ENCODE measurements at places on chromosomes 3 and 15.

- DNase-seq, result no peak
These were observed 4.6 kb upstream of the KCTD6 start for GRCh38 chr3:58487140-58487886.

DNA sequence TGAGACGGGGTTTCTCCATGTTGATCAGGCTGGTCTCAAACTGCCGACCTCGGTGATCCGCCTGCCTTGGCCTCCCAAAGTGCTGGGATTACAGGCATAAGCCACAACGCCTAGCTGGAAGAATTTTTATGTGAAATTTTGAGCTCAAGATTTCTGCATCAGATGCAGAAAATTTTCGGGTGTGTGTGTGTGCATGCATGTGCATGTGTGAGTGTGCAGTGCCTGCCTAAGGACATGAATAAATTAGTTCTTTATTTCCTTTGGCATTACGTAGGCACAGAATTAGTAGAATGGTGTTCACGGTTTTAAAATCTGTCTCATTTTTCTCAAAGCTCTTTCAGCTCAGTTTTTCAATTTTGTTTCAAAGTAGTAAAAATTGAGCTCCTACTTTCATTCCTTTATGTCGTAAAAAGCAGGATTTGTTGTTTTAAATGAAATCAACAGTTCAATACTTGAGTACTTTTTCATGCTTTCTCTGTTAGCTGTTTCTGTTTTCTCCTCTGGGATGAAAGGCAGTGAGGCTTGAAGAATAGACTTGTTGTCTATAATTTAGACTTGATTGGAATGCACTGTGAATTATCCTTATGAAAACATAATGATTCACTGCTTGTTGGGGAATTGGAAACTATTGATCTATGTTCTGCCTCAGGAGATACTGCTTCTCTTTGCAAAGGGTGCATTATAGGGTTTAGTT lies 23.3 kb upstream of the RAB11A start:
- DNase-seq, result no peak

DNA sequence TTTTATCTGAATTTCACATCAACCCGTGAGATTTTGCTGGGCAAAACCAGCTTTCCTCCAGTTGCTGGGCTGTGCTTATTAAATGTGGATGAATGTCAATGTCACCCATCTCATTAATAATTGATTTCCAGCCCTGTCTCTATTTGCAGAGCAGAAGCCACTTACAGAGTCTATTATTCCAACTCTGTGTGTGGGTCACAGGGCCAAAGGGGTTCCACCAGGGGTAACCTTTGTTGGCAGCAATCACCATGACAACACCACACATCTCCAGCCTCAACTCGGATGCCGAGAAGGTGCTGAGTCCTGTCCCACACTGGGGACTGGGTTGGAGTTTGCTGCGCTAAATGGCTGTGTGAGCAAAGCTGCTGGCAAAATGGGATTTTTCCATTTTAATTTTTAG lies 51.1 kb upstream of the WNT5A start:
- DNase-seq, result no peak

DNA sequence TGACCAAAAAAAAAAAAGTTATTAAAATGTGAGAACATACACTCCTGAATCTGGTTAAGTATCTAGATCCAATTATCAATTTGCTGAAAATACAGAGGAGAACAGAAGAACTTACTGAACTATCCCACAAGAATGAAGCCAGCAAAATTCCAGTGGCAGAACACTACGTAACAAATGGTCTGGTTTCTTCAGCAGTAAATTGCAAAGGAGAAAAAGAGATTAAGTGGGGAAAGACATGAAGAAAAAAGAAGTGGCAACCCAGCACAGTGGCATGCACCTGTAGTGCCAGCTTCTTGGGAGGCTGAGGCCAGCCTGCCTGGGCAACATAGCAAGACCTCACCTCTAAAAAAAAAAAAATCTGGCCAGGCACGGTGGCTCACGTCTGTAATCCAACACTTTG lies 62.1 kb downstream of the LHFPL4 start:
- DNase-seq, result no peak

- DNase-seq, result no peak
These were observed 8.1 kb downstream of the CAV3 start for GRCh38 chr3:8741581-8742261.

DNA sequence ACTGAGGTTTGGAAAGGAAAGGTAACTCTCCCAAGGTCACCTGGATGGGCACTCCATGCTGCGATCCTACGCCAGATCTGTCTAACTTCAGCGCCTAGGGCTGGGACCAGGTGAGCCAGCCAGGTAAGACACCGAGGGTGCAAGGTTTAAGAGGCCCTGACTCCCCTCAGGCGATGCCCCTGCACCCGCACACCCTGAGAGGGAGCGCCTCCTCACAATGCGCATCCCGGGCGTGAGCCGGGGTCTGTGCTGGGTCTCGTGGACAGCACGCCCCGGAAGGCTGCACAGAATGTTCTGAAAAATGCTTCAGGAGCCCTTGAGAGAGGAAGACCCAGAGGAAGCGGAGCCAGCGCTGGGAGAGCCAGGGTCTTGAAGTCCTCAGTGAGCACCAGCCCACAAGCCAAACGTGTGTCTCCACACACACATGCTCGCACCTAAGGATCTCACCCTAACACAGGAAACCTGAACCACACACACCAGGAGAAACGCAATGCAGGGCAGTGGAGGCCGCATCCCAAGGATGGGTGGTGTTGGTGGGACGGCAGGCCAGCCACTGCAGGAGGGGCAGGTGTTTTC lies 142.0 kb downstream of the ADAMTS17 start:
- DNase-seq, result no peak

DNA sequence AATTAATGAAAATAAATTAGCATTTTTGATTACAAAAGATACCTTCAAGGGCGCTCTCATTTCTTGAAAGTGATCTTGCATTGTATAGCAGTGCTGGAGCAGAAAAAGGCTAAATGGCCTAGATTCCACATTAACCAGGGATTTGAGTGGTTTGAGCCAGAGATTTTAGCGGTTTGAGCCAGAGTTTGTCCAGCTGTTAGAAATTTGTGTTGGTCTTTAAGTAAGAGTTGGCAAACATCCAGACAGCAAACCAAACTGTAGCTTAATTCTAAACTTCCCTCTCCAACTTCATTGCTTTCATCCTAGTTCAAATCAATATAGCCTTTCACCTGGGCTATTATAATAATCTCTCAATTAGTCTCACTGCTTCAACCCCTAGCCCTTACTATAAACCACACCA lies 351.7 kb downstream of the IGSF11 start:
- no peak for DNase-seq

DNA sequence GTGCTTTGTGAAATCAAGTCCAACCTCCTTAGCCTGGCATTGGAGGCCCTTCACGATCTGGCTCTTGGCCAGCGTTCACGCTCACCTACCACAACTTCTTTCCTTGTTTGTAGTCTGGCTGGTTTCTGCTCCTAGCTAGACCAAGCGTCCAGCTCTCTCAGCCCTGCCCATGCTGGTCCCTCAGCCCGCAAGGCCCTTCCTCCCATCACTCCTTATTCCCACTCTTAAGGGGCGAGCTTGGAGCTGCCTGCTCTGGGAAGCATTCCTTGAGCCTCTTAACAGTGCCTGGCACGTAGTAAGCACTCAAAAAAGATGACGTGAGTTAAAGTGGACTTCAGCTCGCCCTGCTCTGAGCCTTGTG lies 8.7 kb downstream of the SLC6A6 start:
- no peak for DNase-seq

DNA sequence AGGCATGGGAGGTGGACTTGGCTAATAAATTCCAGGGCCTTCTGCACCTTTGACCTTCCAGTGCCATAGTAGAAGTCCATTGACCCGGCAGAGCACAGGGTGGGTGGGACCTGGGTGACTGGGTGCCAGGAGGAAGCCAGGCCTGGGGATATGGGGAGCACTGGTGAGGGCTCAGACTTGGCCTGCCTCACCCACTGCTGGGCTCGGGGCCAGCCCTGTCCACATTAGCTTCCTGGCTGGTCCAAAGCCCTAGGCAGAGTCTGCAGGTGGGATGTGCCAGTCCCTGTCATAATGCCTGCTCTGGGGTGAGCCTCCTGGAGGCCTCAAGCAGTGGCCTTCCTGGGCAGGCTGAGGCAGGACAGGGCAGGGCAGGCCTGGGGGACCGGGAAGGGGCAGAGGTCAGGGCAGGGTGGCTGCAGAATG lies 38.1 kb upstream of the CHRNB4 start:
- DNase-seq, result no peak

- DNase-seq, result no peak
These were observed 57.2 kb upstream of the SMAD6 start for GRCh38 chr15:66644869-66645268.

GRCh38 chr15:81923561-81924350 lies 122.1 kb downstream of the MEX3B start:
- no peak for DNase-seq

DNA sequence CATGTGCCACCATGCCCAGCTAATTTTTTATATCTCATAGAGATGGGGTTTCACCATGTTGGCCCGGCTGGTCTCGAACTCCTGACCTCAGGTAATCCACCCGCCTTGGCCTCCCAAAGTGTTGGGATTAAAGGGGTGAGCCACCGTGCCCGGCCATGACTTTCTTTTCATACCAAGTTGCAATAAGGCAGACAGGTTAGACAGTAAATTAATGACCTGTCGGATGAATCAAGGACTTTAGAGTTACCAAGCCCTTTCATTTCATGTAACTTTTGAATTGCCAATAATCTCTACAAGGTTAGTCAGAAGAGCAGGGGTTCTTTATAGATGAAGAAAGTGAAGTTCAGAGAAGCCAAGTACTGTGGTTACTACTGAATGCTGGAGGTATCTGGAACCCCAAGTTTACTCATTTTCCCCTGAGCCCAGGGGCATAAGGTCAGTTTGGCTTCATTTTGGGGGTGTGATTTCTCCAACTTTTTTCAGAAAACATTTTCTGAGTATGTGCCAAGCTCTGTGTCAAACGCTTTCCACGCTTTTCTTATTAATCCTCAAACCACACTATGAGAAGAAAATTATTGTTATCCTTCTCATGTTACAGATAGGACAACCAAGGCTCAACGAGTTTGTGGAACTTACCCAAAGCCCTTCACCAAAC lies 11.9 kb downstream of the PRICKLE2 start:
- DNase-seq, result no peak
